ENCODE measurements at places on chromosomes 16 and 17. TPM values are rescaled to one million over a fixed set of nuclear protein-coding genes. Genes with fewer than 3 reads are reported as not detected.

GRCh38 chr17:6461792-6462524, 17.7 kb downstream of the PIMREG start:
- DNase-seq, result no peak

DNA sequence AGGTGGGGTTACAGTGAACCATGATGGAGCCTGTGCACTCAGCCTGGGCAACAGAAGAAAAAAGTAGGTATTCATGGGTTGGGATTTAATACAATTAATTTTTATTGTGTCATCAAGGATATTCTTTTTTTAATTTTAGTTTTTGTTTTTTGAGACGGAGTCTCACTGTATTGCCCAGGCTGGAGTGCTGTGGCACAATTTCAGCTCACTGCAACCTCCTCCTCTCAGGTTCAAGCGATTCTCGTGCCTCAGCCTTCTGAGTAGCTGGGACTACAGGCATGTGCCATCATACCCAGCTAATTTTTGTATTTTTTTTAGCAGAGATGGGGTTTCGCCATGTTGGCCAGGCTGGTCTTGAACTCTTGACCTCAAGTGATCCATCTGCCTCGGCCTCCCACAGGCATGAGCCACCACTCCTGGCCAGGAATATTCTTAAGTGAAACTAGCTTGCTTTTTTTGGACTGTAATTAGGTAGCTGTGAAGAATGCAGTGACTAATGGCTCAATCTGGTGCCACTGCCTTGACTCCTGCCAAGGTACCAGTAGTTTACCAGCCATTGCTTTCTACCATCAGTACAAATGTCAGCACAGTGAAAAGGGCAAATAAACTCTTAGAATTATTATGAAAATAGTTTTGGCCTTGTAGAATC, 4.8 kb downstream of the PPM1D start:
- no peak for DNase-seq

- DNase-seq, result no peak
These were observed 41.4 kb upstream of the CMIP start for GRCh38 chr16:81403208-81403600.

GRCh38 chr16:2963723-2964474, at the start of gene KREMEN2:
Gene KREMEN2, plus strand, starts transcription at chr16:2964275. Its CDS starts 246 bp downstream, at chr16:2964521.
- DNase-seq, result peak; percentile 36

DNA sequence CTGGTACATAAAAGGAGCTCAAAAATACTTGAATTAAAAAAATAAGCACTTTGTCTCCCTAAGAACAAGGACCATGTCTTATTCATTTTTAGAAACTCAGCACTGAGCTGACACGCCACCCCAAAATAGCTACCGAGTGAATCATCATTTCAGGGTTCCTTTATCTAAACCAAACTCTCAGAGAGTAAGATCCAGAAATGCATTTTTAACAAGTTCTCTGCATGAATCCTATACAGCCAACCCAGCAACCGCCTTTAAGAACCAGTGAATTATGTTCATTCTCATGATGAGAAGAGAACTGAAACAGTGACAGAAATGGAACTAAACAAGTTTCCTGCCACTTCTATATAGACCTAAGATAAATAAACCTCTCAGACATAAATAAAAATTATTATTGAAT, 8.7 kb downstream of the C16orf87 start:
- no peak for DNase-seq

GRCh38 chr17:37239690-37240334, 136.0 kb upstream of the C17orf78 start:
- no peak for DNase-seq

- DNase-seq, result no peak
These were observed 479.1 kb downstream of the SLC39A11 start for GRCh38 chr17:72613396-72613795.

DNA sequence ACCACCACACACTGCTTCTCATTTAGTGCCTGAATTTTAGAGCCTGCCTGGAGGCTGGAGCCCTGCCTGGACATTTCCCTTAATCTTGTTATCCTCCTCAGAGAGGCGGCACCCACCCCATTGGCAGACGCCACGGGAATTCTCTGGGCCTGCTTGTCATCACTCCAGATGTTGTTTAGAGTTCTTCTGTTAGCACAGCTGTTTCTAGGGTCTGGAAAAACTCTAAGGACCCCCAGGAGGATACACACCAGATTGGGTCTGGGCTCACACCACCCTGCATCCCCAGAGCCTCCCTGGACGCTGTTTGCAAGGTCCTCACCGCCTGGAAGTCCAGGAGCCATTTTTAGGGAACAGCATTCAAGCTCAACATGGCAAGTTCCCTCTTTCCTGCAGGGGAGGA, 565 bp upstream of the XAF1 start:
- DNase-seq, result no peak

DNA sequence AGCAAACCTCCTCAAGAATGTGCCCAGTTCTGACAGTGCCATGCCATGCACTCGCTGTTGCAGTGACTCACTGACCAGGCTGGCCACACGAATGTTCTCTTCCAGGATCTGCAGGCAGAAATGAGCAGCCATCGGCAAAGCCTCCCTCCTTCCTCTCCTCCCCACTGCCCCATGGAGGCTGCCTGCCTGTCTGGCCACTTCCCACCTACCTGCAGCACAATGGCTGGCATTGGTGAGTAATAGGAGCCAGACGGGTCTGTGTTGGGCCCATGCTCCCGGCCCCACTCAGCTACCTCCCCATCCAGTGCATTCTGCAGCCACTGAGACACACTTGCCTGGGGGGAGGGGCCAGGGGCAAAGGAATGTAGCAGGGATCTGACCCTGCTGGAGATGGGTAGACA, 2.8 kb upstream of the MATCAP1 start:
- no peak for DNase-seq

- no peak for DNase-seq
These were observed 12.3 kb upstream of the UBE2I start for GRCh38 chr16:1297018-1297696.

DNA sequence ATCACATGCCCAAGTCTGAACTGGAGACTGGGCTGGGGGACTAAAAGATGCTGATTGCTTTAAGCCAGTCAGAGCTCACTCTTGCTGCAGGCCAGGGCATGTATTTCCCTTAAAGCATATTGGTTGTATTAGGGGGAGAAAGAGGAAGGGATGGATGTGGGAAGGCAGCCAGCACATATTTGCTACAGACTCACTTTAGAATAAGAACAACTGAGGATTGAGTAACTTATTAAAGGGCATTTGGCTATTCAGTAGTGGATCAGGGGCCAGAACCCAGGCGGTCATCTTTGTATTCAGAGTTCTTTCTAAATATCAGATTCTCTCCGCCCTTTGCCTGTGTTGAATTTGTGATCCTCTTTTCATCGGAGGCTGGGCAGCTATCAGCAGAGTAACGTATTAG, 231.7 kb downstream of the HAPSTR1 start:
- DNase-seq, result no peak

DNA sequence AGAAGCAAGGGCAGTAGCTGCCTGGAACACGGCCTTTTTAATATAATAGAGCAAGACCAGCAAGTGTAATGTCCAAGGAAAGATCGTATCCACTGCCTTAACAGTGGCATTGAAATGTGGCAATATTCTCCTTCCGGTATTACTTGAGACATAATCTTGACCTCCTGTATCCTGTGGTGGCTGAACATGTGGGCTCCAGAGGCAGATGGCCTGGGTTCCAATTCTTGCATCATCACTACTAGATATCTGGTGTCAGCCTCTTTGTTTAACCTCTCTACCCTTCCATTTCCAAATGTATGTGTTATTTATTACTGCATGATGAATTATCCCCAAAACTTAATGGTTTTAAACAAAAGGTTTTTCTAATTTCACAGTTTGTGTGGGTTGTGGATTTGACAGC, 3.5 kb upstream of the CDYL2 start:
- no peak for DNase-seq

GRCh38 chr16:51024703-51025102, 126.4 kb downstream of the SALL1 start:
- no peak for DNase-seq

GRCh38 chr17:7024402-7024785, 1.5 kb downstream of the BCL6B start:
- DNase-seq, result no peak

- DNase-seq, result no peak
These were observed 12.3 kb upstream of the TFAP4 start for GRCh38 chr16:4285167-4285566.

- no peak for DNase-seq
These were observed 44.6 kb downstream of the RAI1 start for GRCh38 chr17:17725752-17726457.

DNA sequence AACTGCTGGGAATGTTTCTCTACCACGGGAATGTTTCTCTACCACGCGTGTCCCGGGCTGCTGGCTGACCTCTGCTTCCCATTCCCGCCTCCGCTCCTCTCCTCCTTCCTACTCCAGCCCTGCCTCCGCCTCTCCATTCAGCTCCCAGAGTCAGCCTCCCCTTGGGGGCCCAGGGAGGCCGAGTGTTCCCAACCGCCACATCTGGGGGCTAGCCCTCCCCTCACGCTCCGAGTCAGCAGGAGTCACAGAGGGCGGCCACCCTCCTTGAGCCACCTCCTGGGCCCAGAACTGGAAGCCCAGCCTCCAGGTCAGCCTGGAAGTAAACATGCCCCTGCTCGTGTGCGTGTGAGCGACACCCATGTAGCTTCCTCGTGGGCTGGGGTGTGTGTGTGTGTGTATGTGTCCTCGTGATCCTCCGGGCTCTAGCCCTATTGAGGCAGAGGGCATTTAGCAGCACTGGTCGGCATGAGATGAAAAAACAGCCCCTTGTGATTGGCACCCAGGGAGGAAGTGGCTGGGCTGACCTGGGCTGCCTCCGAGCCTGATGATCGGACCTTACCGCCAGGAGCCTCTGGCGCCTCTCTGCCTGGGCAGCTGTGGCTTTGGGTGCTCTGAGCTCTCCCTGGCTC, 7.3 kb downstream of the CYGB start:
- DNase-seq, result no peak

GRCh38 chr17:7041607-7042500, 2.0 kb downstream of the SLC16A11 start:
- no peak for DNase-seq

GRCh38 chr16:66326991-66327513, 39.4 kb upstream of the CDH5 start:
- no peak for DNase-seq

DNA sequence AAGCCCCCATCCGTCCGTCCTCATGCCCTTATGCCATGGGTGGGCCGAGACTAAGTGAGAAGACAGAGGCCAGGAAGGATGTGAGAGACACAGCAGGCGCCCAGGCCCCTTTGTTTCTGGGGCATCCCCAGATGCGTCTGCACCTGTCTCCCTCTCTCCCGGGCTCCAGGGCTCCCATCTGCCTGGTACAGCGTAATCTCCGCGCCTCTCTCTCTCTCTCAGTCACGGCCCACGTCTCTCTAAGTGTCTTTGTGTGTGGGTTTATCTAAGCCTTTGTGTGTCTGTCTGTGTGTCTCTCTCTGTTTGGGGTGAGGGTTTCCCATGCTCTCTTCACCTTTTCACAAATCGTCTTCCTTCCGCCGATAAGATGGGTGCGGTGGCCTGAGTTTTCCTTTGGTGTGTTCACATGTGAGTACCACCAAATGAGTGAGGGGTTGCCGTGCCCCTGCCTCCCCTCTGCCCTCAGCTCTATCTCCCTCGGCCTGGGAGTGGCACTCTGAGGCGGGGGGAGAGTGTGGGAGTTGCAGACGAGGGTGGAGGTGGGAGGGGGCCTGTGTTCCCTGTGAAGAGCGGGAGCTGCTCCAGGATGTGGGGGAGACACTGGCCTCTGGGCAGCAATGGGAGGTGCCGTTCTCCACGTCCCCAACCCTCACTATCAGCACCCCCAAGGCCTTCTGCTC, 25.8 kb upstream of the ABCC3 start:
- DNase-seq, result no peak

DNA sequence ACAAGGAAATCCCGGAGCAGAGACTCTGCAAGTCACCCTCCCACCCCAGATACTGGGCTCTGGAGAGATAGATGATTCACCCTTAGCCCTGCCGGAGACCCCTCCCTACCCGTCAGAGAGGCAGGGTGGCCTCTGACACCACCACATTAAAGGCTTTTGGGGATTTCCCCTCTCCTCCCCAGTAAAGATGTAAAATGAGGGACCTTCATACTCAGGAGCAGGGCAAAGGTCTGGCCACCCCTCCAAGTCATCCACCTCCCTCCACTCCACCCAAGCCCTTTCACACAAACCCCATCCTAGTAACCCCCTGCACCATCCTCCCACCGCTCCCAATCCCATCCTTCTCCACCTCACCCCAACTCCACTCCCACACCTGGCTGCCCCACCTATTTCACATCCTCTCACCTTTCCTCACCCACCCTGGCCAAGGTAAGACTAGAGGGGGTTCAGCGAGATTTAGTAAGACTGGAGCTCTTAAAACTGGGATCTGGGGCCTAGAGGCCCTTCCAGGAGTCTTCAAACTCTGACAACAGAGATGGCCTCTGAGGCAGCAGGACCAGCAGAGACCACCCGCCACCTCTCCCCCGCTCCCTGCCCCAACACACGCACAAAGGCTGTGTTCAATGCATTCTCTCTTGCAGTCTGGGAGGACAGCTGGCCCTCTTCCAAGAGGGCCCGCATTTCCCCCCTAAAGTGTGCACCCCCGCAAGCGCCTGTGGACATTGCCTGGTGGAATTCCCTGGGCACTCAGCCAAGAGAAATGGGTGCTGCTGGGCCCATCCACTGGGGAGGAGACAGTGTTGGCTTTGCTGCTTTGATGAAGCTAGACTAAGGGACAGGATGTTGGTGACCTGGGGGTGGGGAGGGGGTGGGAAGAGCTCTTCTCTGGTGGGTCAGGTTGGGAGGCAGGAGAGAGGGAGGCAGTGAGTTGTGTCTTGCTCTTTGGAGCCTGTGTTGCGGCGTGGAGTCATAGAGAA, 1.1 kb downstream of the ABAT start:
- DNase-seq, result peak; percentile 20

DNA sequence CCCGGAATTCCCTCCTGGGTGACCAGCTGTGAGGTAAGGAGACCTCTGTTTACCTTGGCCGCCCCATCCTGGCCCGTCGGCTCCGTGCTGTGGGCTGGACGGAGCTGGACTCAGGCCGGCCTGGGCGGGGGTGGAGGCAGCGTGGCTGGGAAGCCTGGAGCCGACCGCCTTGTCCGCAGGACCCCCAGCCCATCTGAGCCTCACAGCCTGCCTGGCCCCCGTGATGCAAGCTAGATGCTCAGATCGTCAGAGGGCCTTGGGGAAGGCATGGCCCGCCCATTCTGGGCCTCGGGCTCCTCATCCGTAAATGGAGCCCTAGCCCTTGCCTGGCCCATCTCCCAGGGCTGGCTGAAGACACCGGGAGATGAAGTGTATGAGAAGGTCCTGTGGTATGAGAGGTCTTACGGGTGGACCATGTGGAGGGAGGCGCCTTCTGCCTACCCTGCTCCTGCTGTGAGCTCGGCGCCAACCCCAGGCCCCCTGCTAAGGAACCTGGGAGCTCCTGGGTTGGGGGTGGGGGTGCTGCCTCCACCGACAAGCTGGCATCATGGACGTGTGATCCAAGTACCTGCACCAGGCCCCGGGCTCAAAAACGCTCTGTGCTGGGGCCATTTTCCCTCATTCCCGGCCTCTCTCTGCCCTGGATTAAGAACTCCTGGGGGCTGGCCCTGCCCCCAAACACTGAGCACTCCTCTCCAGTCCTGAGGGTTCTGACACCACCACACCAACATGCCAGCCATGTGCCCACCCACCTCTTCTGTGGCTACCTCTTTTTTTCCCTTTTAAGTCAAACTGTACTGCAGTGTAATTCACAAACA, 5.4 kb upstream of the P2RX1 start:
- no peak for DNase-seq

Gene ANKRD13B
- total RNA-seq, result 2.3 TPM

Gene ABCA8
- not detected for total RNA-seq

Gene RAI1
- 35.2 TPM for total RNA-seq

Gene DNAH2
- not detected for total RNA-seq

Gene SOX8
- 4.3 TPM for total RNA-seq

Gene CAMTA2
- total RNA-seq, result 58.7 TPM

Gene SLFN14
- not detected for total RNA-seq

Gene PPY
- total RNA-seq, result not detected

Gene HS3ST3A1
- total RNA-seq, result not detected

Gene NPIPB2
- 24.5 TPM for total RNA-seq

Gene CD7
- total RNA-seq, result 67.8 TPM

Gene TNFRSF17
- total RNA-seq, result 0.63 TPM
